ENCODE measurements at places on chromosomes 4 and X.

GRCh38 chr4:150681063-150681462, 99.1 kb downstream of the MAB21L2 start:
- DNase-seq: no peak

DNA sequence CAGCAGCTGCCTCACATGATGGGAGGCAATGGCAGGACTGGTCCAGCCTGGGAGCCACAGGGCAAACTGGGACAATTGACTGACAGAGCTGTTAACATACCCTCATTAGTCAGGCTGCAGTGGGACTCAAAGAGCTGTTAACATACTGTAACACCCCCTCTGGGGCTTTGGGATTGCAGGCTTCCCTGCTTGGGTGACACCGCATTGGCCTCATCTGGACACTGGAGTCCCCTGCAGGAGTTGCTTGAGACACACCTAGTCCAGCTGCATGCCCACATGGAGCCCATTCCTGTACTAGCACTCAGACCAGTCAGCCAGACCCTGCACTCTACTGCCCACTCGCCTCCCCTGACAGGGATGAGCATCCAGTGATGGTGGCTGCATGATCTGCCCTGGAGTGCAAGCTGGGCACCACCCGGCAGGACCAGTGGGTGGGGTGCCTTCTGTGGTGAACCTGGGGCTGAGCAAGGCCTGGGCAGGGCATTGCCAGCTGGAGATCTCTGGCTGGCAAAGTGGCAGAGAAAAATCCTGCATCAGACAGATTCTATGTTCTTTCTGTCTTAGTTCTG, 138.8 kb downstream of the DTHD1 start:
- DNase-seq: no peak

DNA sequence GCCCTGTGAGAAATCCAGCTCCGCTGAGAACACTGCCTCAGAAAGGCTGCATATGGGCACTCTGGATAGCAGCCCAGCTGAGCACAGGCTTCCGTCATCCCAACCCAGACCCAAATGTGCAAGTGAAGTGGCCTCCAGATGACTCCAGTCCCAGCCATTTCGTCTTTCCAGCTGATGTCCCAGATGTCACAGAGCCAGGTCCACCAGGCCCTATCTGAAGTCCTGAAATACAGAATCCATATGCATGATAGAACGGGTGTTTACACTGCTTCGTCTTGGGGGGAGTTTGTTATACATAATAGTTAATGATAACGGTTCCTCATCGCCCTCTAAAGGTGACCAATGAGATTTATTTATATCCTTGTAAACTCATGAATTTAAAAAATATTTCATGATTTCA, 72.6 kb upstream of the TRIM2 start:
- no peak for DNase-seq

DNA sequence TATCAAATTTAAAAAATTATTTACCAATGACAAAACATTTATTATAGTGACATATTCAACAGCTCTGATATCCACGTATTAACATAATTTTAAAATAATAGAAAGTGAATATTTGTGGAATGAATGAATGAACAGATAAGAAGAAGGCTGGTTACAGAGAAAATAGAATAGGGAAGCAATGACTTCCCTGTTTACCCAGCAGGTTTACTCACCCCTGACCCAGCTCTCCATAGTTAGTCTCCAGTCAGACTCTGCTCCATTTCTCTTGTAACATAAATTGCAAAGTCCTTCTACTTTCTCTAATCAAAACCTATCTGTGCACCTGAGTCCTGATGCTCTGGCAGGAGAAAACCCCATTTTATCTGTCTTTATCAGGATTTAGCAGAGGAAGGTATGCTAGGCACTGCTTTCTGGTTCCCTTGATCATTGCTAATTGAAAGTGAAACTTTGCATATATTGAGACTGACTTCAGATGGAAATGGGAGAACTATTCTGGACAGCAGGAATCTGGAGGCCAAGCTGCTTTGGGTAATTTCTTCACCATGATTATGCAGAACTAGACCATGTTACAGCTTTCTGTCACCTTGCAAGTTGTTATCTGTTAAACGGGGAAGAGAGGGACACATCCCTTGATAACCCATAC, 363.0 kb downstream of the FAT4 start:
- DNase-seq: no peak

DNA sequence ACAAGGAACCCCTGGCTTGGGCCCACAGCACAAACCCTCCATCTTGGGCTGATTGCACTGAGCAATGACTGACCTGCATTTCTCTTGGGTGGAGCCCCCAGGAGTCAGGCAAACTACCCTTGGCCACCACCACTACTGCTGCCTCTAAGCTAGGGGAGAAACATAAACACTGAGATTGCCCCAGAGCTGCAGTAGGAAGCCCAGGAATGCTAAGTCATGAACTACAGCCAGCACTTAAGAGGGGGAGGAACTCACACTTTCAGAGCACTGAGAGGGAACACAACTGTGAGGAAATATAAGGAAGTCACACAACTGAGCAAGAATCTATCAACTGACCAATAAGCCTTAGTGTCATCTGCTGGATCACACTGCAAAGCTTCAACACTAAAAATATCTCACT, 111.6 kb upstream of the PPP3CA start:
- DNase-seq: no peak

GRCh38 chr4:15100994-15101695, 98.9 kb downstream of the CPEB2 start:
- no peak for DNase-seq

GRCh38 chr4:3308691-3309090, 15.9 kb downstream of the RGS12 start:
- no peak for DNase-seq

- DNase-seq: no peak
These were observed 27.5 kb upstream of the OTUD4 start for GRCh38 chr4:145207934-145208333.

- no peak for DNase-seq
These were observed 275.8 kb upstream of the CLNK start for GRCh38 chr4:10960389-10960788.

DNA sequence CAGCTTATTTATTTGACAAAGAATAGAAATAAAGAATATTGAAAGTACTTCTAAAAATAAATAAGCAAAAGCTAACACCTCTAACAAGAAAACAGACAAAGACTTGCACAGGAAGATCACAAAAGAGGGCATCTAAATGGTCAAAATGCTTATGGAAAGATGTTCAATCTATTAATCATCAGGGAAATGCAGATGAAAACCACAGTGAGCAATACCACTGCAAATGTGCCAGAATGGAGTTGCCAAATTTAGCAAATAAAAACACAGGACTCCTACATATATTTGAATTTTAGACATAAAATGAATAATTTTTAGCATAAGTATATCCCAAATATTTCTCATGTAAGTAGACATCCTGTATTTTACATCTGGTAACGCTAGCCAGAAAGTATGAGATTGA, 56.1 kb upstream of the HPGD start:
- DNase-seq: no peak

- no peak for DNase-seq
These were observed 3.2 kb upstream of the PLP1 start for GRCh38 chrX:103773445-103773844.

- DNase-seq: no peak
These were observed 9.7 kb upstream of the SYP start for GRCh38 chrX:49209434-49210251.

DNA sequence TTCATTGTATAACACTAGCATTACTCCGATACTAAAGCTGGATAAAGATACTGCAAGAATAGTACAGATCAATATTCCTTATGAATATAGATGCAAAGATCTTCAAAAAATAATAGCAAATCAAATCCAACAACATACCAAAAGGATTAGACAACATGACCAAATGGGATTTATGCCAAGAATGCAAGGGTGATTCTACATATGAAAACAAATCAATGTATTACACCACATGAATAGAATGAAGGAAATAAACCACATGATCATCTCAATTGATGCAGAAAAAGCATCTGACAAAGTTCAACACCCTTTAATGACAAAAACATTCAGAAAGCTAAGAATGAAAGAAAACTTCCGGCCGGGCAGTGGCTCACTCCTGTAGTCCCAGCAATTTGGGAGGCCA, 42.8 kb downstream of the CUL4B start:
- DNase-seq: no peak

DNA sequence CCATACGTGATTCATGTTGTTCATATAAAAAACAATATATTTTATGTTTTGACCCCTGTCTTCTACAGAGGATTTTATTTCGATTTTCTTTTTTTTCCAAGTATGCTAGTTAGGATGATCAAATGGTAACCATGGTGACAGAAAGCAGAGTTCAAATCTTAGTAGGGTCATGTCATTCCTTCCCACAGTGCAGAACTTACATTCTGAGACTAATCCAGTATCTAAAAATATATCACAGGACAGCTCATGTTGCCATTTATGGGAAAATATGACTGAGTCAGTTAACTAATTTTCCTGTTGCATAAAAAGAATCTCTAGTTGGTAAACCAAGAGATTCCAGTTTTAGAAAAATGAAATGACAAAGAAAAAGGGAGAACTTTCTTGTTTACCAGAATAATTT, 209.5 kb downstream of the PARM1 start:
- no peak for DNase-seq

- DNase-seq: no peak
These were observed 39.2 kb downstream of the TRIM2 start for GRCh38 chr4:153243468-153243867.

- no peak for DNase-seq
These were observed 46.0 kb downstream of the HSPA4L start for GRCh38 chr4:127828121-127828520.

GRCh38 chr4:7044137-7044930, 1.2 kb downstream of the TADA2B start:
- DNase-seq: no peak

DNA sequence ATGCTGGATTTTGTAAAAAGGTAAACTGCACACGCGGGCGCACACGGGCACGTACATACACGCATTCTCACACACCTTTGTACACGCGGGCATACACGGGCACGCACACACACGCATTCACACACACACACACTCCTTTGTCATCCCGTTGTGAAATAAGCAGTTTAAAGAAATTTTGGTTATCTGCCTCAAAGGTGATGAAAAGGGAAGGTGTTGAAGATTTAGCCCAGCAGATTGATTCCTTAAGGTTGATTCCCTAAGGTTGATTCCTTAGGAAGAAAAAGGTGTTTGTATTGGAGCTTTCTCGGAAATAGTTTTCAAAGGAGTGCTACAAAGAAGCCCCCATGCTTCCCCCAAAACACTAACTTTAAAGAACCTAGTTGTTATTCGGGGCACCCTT, 693 bp downstream of the ATP10D start:
- no peak for DNase-seq

- no peak for DNase-seq
These were observed 93.4 kb downstream of the ADRA2C start for GRCh38 chr4:3859571-3859970.

GRCh38 chrX:2478546-2479419, 22.0 kb downstream of the DHRSX start:
- DNase-seq: no peak

GRCh38 chrX:107776649-107777535, 641 bp upstream of the NCBP2L start:
- peak; percentile 57 for DNase-seq

DNA sequence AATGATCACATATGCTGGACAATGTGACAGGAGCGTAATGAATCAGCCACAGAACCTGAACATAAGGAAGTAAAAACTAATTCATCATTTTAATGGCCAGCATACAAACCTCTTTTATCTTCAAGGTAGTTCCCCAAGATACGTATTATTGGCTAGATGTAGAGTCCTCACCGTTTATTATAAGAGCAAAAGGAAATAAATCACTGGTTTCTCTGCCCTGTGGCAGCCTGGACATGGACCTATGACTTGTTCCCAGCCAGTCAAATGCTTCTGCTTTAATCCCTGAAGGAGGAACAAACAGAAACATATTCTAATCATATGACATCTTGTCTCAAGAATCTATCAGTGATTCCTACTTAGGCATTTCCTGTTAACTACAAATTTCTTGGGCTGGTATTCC, 86.8 kb upstream of the FAM241A start:
- no peak for DNase-seq

DNA sequence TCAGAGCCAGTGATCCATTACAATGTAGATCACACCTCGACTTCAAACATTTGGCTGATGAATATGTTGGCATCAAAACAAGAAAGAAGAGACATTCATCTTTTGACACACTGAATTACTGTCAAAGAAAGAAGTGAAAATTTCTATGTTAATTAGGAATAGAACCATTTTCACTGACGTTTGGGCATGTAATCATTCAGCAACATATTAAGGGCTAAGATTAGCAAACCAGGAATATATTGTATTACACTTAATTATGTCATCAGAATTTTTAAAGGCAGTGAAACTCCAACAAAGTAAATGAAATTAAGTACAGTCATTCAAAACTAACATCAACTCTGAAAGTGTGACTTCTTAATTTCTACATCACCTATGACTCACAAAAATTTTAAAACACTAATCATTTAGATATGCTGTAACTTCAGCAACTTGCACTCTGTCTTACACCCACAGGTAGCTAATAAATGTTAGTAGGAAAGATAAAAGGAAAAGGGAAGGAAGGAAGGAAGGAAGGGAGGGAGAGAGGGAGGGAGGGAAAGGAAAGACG, 1.4 kb upstream of the SMR3A start:
- DNase-seq: no peak

- no peak for DNase-seq
These were observed 456.5 kb downstream of the SPOCK3 start for GRCh38 chr4:166777760-166778159.

GRCh38 chrX:18415386-18415785, 10.0 kb upstream of the CDKL5 start:
- no peak for DNase-seq

GRCh38 chr4:165118256-165118909, 5.7 kb upstream of the TMEM192 start:
- DNase-seq: no peak

DNA sequence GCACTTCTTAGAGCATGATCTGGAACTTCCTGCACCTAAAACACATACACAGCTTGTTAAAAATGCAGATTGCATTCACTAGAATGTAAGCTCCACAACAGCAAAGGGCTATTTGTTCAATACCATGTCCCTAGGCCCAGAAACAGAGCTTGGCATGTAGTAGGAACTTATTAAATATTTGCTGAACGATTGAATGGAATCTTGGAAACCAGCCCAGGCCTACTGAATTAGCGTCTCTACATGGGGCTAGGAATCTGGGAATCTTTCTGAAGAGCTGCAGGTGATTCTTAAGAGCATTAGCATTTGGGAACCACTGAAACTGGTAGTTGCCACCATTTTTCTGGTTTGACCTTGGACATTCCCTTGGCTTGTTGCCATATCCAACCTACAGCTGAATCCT, 234.1 kb downstream of the STIM2 start:
- DNase-seq: no peak

All from thoracic aorta (tissue), 2 donors.